ENCODE measurements at places on chromosomes 11 and 22.

DNA sequence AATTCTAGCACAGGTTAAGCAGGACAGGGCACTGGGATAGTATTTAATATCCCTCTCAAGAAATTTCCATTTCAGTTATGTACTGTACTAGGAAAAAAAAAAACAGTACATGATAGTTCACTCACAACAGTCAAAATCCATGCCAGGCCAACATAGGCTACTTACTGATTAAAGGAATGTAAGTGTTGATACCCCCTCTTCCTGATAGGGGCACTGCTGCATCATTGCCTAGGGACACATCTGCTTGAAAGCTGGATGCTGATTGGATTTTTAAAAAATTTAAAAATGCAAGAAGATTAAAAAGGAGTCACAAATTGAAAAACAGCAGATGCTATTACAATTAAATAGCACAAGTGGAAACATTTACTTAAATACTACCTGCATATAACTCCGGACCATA is 43.4 kb downstream of the APOL5 start:
- DNase-seq: no peak

- DNase-seq: no peak
These were observed 74.2 kb upstream of the MS4A8 start for GRCh38 chr11:60625262-60625661.

DNA sequence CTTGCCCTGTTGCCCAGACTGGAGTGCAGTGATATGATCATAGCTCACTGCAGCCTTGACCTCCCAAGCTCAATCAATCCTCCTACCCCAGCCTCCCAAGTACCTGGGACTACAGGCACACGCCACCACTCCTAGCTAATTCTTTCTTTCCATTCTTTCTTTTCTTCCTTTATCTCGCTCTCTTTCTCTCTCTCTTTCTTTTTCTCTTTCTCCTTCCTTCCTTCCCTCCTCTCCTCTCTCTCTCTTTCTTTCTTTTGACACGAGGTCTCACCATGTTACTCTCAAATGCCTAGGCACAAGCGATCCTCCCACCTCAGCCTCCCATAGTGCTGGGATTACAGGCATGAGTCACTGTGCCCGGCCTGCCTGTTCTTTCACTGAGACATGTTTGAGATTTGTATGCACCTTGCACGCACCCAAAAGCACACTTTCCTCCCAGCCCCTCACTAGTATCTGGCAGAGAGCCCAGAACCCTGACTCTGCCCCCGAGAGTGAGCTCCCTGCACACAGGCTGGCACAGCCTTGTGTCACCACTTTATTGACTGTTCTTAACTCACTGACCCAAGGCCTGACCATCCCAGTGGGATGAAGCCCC is 56.8 kb downstream of the CD6 start:
- DNase-seq: no peak

- no peak for DNase-seq
These were observed 19.3 kb upstream of the SMIM38 start for GRCh38 chr11:69136471-69136870.

DNA sequence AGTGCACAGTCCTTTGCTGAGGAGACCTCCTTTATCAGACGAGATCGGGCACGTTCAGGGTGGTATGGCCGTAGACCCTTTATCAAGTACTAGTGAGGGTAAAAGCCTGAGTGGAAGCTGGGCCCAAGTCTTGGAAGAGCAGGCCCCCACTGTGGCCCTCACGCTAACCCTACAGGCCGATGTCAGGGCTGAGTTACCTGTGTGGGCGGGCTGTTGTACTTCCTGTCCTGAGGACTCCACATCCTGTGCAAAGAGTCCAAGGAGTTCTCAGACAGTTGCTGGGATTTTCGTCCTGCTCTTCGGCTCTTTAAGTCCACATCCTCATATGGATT is 34.9 kb downstream of the RPL27A start:
- DNase-seq: no peak

DNA sequence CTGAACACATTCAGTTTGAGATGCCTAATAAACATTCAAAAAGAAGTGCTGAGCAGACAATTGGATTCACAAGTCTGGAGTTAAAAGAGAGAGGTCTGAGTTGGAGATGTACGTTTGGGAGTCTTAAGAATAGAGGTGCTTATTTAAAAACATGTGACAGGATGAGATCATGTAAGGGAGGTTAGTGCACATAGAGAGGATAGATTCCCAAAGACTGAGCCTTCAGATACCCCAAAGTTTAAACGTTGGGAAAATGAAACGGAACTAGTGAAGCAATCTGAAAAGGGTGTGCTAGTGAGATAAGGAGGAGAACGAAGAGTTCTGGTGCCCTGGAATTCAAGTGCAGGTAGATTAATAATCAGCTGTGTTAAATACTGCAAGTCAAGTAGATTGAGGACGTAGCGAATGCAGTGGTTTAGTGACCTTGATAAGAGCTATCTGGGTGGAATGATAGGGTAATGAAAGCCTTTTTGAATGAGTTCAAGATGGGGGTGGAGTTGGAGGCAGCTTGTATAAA is 63.7 kb downstream of the HIPK3 start:
- DNase-seq: no peak

DNA sequence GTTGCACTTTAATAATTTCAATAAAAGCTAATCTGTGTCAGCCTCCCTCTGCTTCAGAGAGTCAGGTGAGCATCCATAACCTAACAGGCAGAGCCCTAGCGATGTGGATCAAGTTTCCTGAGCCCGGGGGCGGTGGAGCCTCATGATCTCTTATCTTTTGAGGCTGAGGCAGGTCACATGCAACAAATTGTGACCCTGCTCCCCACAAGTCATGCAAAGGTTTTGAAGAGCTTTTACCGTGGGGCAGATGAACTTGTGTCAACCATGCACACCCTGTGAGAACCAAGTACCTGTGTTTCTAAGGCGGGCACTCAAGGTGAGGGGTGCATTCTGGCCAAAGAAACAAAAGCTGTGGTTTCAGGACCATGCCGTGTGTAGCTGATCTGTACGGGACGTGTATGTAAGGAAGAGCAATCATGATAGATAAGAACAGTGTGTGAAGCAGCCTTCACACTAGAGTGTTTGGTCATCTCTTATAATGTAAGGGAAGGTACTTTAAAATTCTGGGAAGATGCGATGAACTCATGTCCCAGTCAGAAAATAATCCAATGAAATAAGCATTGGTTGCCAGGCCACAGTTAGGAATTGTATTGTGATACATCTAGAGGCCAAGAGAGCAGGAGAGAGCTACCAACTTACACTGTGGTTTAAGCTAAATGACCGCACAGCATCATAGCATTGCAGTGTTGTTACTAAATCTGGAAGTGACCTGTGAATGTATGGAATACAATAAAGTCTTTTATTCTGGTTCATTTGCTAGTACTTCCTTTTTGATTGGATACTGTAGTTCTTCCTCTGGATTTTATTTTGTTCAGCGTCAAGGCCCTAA is 49.8 kb downstream of the DKK3 start:
- DNase-seq: no peak

DNA sequence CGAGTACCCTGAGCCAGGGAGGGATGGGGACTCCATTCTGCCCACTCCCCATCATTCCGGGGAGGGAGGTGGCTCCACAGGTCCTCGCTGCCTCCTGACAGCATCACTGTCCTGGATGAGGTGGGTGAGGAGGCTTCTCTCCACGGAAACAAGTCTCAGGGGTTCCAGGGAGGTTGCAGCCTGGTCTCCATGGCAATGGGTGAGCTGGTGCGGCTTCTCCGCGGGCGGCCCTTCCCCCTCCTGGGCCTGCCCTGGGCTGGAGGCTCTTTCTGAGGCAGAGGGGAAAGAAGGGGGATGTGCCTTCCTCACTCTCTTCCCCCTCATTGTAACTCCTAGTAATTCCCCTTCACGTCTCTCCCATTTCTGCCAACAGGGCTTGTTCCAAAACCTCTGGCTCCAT is 37.1 kb upstream of the PARVG start:
- no peak for DNase-seq

- no peak for DNase-seq
These were observed 16.5 kb upstream of the CECR2 start for GRCh38 chr22:17352798-17353197.

- no peak for DNase-seq
These were observed 36.7 kb upstream of the PLET1 start for GRCh38 chr11:112297248-112297866.

GRCh38 chr11:1505480-1505879 is 18.9 kb upstream of the MOB2 start:
- DNase-seq: no peak

GRCh38 chr11:33542921-33543320 is 157.7 kb downstream of the C11orf91 start:
- no peak for DNase-seq

DNA sequence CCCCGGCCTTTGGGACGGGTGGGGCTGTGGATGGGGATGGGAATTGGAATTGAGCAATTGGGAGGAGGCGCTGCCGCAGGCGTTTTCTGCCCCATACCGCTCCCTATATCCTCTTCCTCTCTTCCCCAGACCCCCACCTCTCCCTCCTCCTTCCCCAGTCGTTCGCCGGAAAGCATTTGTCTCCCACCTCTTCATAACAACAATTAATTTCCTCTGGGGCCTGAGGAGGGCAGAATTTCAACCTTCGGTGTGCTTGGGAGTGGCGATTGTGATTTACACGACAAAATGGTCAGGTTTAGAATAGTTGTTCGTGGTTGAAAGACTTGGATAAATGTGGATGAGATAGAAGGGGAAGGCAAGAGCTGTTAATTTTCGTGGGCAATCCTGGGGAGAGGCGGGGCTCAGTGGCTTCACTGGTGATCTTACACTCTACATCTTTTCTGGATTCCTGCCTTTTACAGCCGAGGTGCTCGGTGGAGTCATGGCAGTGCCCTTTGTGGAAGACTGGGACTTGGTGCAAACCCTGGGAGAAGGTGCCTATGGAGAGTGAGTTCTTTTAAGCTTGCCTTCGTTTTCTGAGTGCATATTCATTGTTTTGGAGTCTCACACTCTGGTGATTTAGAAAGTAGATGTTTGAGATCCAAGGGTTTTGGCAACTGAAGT is 1.5 kb downstream of the CHEK1 start:
- DNase-seq: peak; percentile 35

DNA sequence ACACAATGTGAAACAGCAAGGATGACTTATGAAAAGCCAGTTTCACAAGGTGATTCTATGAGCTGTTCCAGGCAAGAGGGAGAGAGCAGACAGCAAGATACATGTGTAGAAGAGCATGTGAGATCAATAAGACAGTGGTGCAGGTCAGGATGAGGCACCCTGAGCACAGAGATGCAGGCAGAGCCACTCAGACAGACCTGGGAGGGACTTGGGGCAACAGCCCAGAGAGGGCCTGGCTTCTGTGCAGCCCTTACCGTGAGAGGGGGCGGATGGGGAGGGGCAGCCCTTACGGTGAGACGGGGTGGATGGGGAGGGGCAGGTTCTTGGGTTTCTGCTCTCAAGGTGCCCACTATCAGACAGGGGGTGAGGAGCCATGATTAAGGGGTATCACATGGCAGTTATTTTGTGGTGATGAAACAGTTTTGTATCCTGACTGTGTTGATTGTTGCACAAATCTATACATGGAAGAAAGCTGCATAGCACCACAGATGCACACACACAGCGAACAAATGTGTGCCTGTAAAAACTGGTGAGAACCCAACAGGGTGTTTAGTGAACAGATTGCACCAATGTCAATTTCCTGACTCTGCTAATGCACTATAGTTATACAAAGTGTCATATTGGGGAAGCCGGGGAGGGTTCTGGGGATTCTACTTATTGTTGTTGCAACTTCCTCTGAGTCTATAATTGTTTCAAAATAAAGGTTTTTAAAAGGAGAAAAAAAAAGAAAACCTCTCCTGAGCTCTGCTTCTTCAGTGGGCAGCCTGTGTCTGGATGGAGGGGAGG is 5.2 kb upstream of the C22orf42 start:
- no peak for DNase-seq

DNA sequence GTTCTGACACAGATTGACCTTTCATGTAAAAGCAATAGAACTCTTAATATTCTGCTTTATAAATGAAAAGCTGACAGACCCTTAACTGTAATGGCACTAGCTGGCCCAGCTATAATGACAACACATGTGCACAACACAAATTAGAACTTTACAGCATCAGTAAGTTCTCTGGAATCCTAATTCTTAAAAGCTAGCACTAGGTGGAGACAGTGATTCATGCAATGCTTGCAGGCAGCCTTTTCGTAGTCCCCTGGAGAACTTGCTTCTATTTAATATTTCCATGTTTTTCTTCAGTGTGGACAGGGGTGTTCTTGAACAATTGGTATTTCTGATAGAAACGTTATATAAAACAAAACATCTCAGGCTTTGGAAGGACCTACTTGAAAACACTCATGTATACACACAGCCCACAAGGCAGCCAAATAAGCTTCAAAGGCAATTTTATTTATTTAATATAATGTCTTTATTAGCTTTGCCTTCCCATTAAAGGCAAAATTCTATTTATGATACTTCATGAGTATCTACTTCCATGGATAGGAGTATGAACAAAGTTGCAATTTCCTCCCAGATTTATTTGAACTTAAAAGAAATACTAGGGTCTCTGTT is 374.3 kb upstream of the MPPED2 start:
- DNase-seq: no peak

DNA sequence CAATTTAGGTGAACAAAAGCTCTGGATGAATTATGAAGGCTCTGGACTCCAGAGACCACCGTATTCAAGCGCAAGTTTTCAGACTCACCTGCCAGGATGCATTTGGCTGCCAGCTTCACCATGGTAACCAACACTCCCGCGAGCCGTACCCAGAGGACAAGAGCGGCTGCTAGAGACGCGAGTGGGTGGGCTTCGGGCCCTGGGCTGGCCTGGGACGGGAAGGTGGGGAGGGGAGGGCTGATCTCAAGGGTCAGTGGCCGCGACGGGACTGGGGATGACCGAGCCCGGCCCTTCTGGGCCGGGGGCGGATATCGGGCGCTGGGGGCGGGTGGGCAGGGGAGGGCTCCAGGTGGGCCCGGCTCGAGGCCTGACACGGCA is 344 bp downstream of the IFT27 start:
- no peak for DNase-seq

DNA sequence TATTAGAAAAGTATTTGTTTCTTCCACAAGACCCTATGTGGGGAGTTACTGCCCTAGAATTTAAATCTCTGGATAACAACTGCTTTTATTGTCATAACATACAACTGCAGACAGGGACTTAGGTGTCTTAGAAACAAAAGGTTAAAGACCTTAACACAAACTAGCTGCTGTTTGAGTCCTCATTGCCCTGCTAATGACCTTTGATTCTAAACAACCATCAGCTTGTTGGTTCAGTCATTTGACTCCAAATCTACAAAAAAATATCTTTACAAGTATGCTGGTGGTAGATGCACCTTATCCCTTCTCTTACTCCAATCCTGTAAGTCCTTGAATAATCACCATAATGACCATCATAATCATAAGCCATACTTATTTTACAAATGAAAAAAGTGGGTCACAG is 377.4 kb upstream of the PITPNB start:
- DNase-seq: no peak
